ENCODE measurements at places on chromosomes 1 and 21. TPM values are rescaled to one million over a fixed set of nuclear protein-coding genes. Genes with fewer than 3 reads are reported as not detected.

Gene SLC19A2
- 18.7 TPM for total RNA-seq

Gene SLC45A1
- total RNA-seq: 3.6 TPM

Gene EVI5
- 49.7 TPM for total RNA-seq

Gene RGS16
- total RNA-seq: not detected

Gene SPATA45
- total RNA-seq: not detected

Gene GNAI3
- total RNA-seq: 8.9 TPM
